Ovary (tissue), 10 donors: ENCODE measurements at places on chromosomes 12 and 14. TPM values are rescaled to one million over a fixed set of nuclear protein-coding genes. Genes with fewer than 3 reads are reported as not detected.

PLEKHD1 gene
- total RNA-seq, result 0.08 TPM

BMP4 gene
- total RNA-seq, result 4.4 TPM

EPYC gene
- not detected for total RNA-seq

RASSF8 gene
- total RNA-seq, result 100 TPM

SLC5A8 gene
- total RNA-seq, result 0.95 TPM

FOXN3 gene
- 160 TPM for total RNA-seq

SIRT4 gene
- total RNA-seq, result 4.6 TPM

SERPINA10 gene
- total RNA-seq, result not detected

CLEC4D gene
- not detected for total RNA-seq

RBP5 gene
- total RNA-seq, result 1.2 TPM

DNA sequence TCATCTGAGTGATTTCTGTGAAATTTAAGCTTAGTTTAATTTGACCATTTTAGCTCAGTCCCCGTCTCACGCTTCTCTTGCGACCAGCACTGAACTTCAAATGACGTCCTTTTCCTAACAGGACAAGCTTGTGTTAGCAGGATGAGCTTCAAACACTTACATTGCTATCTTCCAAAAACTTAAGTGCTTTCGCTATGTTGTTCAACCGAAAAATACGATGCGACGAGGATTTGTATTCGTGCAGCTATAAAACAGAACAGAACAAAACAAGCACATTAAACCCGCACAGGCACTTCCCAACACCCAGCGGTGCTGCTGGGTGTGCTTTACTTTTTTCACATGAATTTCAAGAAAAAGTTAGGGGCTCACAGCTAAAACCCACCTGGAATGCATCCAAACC is 64.2 kb upstream of the DICER1 start:
- H3K4me3 ChIP-seq, result no peak overlapping the region
- no peak overlapping the region for H3K27ac ChIP-seq
- DNase-seq, result no peak
- H3K4me1 ChIP-seq, result no peaks in the 10 kb centered on the region
- H3K27me3 ChIP-seq, result no peaks in the 10 kb centered on the region
- H3K36me3 ChIP-seq, result no peaks in the 10 kb centered on the region

DNA sequence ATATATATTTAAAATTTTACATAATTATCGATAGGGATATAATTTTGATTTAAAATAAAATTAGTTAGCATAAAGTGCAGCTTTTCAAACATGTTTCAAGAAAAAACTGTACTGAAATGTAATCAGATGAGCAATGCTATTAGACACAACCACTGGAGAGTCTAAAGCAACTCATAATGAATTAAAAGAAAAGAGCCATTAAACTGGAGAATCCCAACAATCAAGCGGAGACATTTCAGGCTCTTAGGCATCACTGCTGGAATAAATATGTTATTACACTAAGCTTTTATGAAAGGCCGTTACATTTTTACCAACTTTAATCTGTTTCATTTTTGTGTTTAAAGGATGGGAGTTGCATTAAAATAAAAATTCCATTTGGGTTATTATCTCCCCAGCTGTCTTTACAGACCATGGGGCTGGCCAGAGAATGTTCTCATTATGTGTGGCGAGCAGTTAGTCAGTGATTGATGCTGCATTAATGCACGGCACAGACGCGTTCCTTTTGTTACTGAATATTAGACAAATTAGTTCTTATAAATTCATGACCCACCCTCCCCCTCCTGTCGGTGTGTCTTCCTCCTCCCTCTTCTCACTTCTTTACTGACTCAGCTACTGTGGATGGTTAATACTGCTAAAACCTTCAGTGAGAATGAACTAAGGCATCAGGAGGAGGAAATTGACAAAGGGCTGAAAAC is 156.8 kb downstream of the PDZRN4 start:
- H3K36me3 ChIP-seq, result no peaks in the 10 kb centered on the region
- H3K4me3 ChIP-seq, result no peak overlapping the region
- H3K27me3 ChIP-seq, result no peaks in the 10 kb centered on the region
- H3K4me1 ChIP-seq, result no peaks in the 10 kb centered on the region
- DNase-seq, result no peak
- no peak overlapping the region for H3K27ac ChIP-seq

GRCh38 chr12:20810487-20810886 is at the start of gene SLCO1B3:
Gene SLCO1B3 (plus strand): TSS chr12:20810705. CDS start chr12:20815739, 5,034 bp downstream.
- DNase-seq, result no peak
- H3K4me1 ChIP-seq, result no peaks in the 10 kb centered on the region
- no peak within 1 kb of the TSS for H3K4me3 ChIP-seq
- no peaks in the 10 kb centered on the region for H3K27me3 ChIP-seq
- H3K27ac ChIP-seq, result no peak within 1 kb of the TSS

DNA sequence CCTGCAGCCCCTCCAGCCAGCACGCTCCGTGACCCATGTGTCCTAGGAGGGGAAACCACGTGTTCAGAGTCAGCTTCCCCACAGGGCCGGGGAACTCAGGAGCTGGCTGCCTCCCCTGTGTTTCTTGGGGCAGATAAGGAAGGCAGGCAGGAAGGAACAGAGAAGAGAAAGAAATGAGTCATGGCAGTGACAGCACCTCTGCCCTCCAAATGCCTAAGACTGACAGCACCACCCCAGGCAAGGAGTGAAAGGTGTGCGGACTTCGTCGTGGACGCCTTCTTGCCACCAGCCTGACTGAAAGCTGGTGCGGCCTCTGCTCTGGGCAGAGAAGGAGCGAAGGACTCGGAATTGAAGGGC is 167.0 kb upstream of the FKBP4 start:
- H3K4me3 ChIP-seq, result no peak overlapping the region
- no peak for DNase-seq
- H3K27ac ChIP-seq, result no peak overlapping the region
- no peaks in the 10 kb centered on the region for H3K27me3 ChIP-seq

- H3K36me3 ChIP-seq, result no peaks in the 10 kb centered on the region
- no peaks in the 10 kb centered on the region for H3K27me3 ChIP-seq
- no peak overlapping the region for H3K27ac ChIP-seq
- no peak overlapping the region for H3K4me3 ChIP-seq
Measured at GRCh38 chr12:24719293-24719721, 229.6 kb downstream of the BCAT1 start.

DNA sequence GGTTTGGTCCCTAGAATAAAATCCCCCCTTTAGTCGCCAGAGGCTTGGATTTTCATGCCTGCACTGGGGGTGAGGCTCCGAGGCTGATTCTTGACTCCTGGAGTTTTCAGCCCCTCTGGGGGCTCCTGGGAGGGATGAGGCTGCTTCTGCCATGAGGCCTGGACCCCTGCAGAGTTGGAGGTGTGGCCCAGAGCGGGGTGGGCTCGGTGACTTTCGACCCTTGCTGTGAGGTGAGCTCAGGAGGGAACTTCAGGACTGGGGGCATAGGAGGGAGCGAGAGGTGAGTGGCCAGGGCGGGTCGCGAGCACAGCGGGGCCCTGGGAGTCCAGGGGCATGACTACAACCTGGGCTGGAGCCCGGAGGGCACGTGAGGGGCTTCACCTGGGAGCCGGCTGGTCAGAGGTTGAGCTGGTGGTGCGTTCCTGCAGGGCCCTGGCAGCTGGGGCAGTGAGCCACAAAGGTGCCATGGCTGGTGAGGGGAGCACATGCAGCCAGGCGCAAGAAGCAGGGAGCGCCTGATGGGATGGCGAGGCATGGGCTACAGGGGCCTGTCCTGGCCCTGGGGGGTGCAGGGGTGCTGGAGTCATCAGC is 168.2 kb downstream of the KIF26A start:
- H3K36me3 ChIP-seq, result no peaks in the 10 kb centered on the region
- H3K4me3 ChIP-seq, result no peak overlapping the region
- no peaks in the 10 kb centered on the region for H3K27me3 ChIP-seq
- no peak overlapping the region for H3K27ac ChIP-seq

DNA sequence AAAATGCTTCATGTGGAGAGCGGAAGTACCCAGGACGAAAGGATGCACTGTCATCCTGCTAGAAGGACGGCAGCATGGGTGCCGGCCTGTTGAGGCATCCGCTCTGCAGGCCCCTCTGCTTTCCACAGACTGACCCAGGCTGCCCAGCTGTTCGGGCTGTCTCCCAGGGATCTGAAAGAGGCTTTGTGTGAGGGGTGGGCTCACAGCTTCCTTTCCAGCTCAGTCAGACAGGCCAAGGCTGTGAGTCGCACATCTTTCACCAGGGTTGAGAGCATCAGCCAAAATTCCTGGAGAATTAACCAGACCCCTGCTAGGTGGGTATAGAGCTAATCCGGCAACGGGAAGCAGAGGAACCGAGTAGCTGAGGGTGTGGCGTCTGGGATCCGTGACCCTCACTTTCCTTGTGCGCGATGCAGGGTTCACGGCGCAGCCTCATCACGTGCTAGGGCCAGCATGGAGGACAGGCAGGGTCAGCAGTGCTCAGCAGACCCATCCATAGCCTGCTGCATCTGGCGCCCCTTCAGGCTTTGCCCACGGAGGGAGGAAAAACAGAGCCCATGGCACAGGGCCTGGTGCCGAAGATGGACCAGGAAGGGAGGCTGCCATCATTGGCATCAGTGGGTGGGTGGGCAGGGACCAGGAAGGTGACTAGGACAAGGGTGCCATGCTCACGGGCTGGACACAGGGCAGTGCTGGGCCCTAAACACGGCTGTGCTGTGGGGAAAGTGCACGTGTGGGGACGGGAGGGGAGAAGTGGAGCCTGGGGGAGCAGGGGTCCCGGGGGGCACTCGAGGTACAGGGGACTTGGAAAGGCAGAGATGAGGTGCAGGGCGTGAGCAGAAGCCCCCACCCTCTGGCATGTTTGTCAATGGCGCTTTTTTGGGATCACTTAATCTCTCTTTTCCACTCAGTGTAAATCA is 9.2 kb upstream of the SIVA1 start:
- DNase-seq, result no peak
- no peaks in the 10 kb centered on the region for H3K27me3 ChIP-seq
- no peak overlapping the region for H3K4me3 ChIP-seq
- no peaks in the 10 kb centered on the region for H3K36me3 ChIP-seq
- H3K27ac ChIP-seq, result no peak overlapping the region

DNA sequence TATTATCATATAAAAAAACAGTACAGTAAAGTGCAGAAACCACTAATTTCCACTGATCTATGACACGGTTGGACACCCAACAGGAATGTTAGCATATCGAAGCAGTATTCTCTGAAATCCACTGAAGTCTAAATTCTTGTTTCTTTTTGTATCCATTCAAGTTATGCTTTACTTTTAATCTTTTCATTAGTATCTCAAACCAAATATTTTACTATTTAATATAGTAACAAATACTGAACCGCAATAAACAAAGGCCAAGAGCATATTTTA is 41.1 kb downstream of the ATXN2 start:
- no peak overlapping the region for H3K27ac ChIP-seq
- no peaks in the 10 kb centered on the region for H3K36me3 ChIP-seq
- no peak for DNase-seq
- H3K4me1 ChIP-seq, result peaks cover 6% of the 10 kb centered on the region
- H3K4me3 ChIP-seq, result no peak overlapping the region
- no peaks in the 10 kb centered on the region for H3K27me3 ChIP-seq

- no peaks in the 10 kb centered on the region for H3K36me3 ChIP-seq
- H3K27me3 ChIP-seq, result no peaks in the 10 kb centered on the region
- H3K27ac ChIP-seq, result no peak overlapping the region
- DNase-seq, result no peak
Measured at GRCh38 chr12:75446857-75447256, 33.7 kb upstream of the GLIPR1 start.

DNA sequence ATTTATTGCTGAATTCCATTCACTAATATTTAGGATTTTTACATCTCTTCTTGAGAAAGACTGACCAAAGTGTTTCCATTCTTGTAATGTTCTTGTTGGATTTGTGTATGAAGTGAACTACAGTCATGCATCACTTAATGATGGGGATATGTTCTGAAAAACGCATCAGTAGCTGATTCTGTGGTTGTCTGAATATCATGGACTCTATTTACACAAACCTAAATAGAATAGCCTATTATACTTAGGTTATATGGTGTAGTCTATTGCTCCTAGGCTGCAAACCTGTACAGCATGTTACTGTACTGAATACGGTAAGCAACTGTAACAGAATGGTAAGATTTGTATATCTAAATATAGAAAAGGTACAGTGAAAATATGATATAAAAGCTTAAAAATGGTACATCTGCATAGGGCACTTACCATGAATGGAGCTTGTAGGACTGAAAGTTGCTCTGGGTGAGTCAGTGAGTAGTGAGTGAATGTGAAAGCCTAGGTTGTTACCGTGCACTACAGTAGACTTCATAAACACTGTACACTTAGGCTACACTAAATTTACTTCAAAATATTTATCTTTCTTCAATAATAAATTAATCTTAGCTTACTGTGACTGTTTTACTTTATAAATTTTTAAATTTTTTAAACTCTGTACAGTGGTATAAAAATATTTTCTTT is 27.6 kb upstream of the P2RX4 start:
- no peak for DNase-seq
- no peaks in the 10 kb centered on the region for H3K27me3 ChIP-seq
- no peak overlapping the region for H3K4me3 ChIP-seq
- no peaks in the 10 kb centered on the region for H3K36me3 ChIP-seq
- H3K4me1 ChIP-seq, result no peaks in the 10 kb centered on the region

DNA sequence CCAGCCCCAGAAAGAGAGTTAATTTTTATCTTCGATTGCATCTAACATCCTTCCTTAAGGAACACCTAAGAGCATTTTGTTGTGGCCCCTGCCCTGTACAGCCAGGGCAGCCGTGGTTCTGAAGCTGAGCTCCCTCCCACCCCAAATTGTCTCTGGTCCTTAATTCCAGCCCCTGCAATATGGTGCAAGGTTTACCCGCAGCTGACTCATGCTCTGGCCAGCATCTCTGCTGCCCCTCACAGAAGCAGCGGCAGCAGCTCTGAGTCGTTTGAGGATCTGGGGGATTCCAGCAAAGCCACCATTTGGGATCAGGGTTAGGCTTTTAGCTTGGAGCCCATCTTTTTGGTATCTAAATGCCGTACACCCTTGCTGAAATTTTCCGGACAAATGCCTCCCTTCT is 3.3 kb downstream of the DLK1 start:
- no peak overlapping the region for H3K27ac ChIP-seq
- H3K36me3 ChIP-seq, result no peaks in the 10 kb centered on the region
- H3K4me1 ChIP-seq, result peaks cover 6% of the 10 kb centered on the region
- H3K4me3 ChIP-seq, result no peak overlapping the region

GRCh38 chr12:109295764-109296425 is 13.2 kb downstream of the FOXN4 start:
- no peak for DNase-seq
- H3K4me3 ChIP-seq, result no peak overlapping the region
- H3K4me1 ChIP-seq, result peaks cover 3% of the 10 kb centered on the region
- H3K27ac ChIP-seq, result no peak overlapping the region
- no peaks in the 10 kb centered on the region for H3K36me3 ChIP-seq
- H3K27me3 ChIP-seq, result no peaks in the 10 kb centered on the region

- peak overlapping the region; percentile 52 for H3K4me3 ChIP-seq
- DNase-seq, result peak; percentile 35
- no peaks in the 10 kb centered on the region for H3K36me3 ChIP-seq
- no peak overlapping the region for H3K27ac ChIP-seq
- peaks cover 11% of the 10 kb centered on the region for H3K4me1 ChIP-seq
Measured at GRCh38 chr12:47903927-47904712, 674 bp downstream of the VDR start.

GRCh38 chr12:77035226-77035625 is 30.1 kb downstream of the E2F7 start:
- H3K4me3 ChIP-seq, result no peak overlapping the region
